ENCODE measurements at places on chromosomes 7 and 10.
A peak's percentile ranks its signal among the peaks of the same experiment; 100 is the strongest.

- DNase-seq: no peak
Observed at GRCh38 chr7:47659664-47660462, 78.0 kb upstream of the TNS3 start.

DNA sequence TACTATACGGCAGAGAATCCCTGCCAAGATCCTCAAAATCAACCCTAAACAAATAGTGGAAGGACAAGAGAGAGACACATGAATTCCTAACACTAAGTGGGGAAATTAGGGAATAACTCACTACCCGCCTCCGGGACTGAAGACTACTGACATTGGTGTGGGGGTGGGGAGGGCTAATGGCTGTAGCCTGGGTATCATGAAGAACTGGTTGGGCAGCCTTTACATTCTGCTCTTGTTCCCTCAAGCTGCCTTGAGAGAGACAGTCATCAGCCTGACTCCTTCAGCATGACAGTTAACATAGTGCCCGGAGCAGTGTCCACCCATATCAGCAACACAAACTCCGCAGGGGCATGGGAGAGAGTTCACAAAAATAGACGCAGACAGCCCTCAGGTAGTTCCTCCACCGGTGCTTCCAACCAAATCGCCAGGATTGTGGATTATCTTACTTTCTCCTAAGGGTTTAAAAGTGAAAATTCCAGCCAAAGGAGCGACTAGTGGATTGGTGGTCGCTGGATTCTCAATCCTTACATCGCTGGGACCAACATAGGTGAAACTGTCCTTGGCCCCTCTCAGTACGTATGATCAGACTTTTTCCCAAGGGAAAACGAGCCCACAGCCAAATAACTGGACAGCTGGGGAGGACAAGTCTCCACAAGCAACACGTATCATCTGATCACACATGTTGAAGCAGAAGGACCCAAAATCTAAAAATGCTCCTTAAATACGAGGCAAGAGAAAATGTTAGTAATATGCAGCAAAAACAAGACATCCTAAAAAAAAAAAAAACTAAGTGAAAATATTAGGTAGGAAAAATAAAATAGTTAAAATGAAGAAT, 22.6 kb downstream of the TMEM254 start:
- peak; percentile 50 for DNase-seq

- no peak for DNase-seq
Observed at GRCh38 chr10:65847436-65848230, 1078.2 kb upstream of the LRRTM3 start.

- no peak for DNase-seq
Observed at GRCh38 chr10:108450280-108450679, 1285.8 kb upstream of the SORCS1 start.

GRCh38 chr10:6578795-6579182, 1.3 kb downstream of the PRKCQ start:
- no peak for DNase-seq
